ENCODE measurements at places on chromosomes 5 and 9.

DNA sequence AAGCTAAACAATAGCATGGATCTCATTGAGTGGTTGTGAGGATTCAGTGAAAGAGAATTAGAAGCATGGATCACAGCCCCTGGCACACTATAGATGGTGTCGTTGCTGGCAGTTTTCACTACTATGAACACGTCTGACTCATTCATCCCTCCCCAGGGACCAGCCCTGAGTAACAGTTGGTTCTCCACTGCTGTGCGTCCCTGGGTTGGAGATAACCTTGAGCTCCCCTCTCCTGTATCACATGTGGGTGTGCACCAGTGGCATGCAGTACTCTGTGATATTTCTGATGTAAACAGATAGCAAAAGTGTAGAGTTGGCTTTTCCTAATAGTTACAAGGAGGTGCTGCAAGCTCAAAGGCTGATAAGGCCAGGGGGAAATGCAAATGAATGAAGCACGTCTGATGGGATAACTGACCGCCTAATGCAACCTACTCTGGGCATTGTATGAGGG is 8.8 kb upstream of the LCP2 start:
- no peak for DNase-seq

DNA sequence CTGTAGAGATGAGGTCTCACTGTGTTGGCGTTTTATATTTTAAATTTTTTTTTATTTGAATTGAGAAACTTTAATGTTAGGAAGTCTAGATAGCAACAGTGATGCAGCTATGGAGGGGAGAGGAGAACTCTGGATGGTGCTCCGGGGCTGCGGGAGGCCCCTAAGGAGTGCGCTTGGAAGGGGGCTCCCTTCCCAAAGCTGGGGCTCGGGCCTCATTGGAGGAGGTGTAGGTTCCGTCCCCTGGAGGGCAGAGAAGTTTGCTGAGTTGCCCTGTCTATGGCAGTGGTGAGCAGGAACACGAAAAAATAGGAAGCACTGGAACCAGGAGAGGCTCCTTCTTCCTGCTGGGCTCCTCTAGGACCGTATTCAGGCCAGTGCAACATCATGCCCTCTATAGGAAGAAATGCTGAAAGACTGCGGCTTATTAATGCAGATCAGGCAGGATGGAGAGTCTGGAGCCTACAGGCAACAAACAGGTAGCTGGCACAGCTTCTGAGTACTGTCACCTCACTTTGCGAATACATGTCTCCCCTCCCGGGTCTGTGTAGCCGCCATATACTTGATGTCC is 16.1 kb downstream of the AHRR start:
- DNase-seq = no peak

DNA sequence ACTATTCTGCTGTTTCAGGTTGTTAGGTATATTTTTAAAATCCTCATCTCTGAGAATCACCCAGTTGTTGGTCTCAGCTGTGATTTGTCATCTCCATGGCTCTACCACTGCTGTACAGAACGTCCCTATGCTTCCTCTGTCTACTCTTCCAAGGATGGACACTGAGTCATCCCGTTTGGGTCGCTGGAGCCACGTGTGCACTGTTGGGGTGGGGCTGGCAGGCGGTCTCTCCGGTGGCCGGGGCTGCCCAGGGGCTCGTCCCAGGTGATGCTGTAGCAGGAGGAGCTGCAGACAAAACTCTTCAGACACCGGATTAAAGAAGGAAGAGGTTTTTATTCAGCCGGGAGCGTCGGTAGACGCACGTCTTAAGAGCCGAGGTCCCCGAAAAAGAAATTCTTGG is 16.9 kb downstream of the LCN9 start:
- no peak for DNase-seq

DNA sequence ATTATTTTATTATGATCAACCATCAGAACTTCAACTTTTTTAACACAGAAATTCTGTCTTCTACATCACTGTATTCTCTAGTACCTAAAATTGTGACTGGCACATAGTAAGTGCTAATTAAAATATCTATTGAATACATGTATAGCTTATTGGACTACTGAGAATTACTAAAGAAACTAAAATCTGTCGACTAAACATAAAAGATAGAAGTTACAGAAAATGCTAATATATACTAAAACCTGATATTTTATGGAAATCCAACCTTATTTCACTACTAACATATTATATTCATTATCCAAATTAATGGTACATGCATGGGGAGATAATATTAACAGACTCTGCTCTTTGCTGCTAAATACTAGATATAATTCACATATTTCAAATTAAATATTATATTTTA is 153.6 kb downstream of the DTWD2 start:
- DNase-seq = no peak

DNA sequence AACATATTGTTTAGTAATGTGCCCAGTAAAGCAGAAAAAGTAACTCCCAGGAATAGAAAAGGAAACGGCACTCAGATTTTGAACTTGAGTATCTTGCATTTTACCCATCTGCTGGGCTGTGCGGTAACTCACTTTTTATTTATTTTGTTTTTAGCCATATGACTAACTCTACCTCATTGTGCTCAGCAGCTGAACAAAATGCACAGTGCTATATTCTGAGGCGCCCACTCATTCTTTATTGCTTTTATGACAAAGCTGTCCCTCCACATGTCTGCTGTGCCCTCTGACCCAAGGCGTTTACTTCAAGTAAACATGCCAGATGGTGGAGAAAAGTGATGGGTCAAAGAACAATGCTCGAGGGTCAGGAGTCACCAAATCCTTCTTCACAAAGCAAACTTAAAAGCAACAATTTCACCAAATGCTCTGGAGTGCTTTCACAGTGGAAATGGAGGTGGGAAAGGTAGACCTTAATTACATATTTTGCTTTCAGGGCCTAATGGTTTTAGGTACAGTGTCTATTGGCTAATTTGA is 215.2 kb upstream of the ELAVL2 start:
- no peak for DNase-seq

DNA sequence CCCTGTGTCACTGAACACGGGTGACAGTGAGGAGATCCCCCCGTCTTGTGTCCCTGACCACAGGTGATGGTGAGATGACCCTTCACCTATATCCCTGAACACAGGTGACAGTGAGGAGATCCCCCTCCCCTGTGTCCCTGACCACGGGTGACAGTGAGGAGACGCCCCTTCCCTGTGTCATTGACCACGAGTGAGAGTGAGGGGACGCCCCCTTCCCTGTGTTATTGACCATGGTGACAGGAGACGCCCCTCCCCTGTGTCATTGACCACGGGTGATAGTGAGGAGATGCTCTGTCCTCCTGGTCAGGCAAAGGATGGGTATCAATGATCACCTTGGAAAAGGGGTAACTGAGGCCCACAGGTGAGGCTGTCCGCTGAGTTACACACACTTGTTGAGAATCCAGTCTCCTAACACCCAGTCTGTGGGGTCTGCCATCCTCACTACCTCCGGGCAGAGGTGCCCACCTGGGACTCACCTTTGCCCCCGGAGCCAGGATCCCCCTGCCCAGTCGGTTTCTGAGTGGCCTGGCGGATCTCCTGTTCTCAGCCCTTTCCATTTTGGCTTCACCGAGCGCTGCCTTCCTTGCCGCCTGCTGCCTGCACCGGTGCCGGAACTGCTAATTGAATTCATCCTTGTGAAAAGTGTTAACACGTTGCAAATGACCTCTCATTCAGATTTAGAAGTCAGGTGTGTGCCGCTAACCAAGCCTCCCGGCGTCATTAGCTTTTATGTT is 68.2 kb upstream of the BARHL1 start:
- no peak for DNase-seq

DNA sequence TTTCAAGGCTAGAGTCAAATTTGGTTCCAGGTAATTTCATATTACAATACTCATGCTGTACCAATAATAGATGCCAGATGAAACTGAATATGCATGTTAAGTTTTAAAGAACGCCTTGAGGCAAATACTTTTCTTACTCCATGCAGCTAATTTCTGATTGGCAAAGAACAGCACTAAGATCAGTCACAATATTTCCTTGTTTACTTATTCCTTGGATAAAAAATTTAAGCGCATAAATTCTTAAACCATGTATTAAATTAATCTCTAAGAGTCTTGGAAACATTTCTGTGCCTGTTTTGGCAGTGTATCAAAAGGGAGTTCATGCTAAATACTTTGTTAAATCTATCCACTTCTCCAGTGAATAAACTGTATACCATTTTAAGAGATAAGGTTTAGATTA is 173.5 kb downstream of the SLC12A2 start:
- DNase-seq = no peak

GRCh38 chr9:107894572-107895261 is 405.1 kb upstream of the KLF4 start:
- no peak for DNase-seq

DNA sequence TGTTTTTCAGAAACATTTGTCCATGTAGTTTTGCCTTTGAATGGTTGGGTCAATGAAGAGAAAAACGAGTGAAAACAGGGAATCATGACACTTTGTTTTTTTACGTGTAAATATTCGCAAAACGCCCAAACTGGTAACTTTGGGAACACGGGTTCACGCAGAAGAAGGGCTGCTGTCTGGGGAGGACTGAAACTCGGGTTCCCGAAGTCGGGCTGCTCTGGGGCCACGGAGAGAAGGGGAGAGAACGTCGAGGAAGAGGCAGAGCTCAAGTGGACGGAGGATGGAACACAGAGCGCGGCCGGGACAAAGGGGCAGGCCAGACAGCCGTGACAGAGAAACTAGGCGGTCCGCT is 478 bp upstream of the SETD9 start:
- no peak for DNase-seq

GRCh38 chr5:79456890-79457583 is 56.9 kb downstream of the HOMER1 start:
- no peak for DNase-seq

DNA sequence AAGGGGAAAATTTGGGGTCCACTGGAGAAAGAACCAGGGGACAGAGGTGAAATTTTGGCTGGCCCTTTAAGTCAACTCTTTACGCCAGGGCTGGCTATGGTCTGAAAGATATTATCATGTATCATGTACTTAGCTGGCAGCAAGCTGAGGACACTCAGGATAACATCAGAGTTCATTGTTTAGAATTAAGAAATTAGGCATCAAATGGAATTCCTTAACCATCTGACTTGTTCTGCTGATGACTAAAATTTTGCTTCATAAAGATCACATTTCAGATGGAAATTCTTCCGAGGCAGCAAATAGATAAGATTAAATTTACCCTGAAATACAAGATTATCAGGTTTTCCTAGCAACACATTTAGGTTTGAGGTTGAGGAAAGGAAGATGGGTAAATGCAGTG is 269.4 kb upstream of the KLF9 start:
- DNase-seq = no peak

GRCh38 chr5:105977163-105977562 is 1693.6 kb downstream of the EFNA5 start:
- no peak for DNase-seq

GRCh38 chr9:87533271-87533670 is 35.6 kb downstream of the DAPK1 start:
- no peak for DNase-seq

DNA sequence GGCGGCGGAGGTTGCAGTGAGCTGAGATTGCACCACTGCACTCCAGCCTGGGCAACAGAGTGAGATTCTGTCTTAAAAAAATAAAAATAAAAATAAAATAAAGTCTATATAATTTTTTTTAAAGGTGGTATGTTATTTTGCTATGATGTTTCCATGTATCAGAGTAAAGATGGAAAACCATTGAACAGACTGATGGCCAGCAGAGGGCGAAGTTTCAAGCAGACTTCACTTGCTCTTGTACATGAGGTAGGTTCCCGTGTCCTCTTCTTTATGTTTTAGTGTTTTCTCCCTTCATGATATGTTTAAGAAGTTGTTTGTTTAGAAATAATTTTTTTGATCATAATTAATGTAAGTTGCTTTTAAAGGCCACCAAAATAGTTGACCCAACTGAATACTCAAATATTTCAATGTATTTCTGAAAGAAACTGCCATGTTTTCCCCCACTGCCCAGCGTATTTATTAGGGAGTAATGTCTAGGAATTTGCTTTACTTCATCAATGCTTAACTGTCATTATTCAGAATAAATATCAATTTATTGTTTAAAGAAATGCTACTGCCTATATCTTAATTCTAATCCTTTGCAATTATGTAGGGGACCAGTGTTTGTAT is 146.4 kb downstream of the HACD4 start:
- no peak for DNase-seq

DNA sequence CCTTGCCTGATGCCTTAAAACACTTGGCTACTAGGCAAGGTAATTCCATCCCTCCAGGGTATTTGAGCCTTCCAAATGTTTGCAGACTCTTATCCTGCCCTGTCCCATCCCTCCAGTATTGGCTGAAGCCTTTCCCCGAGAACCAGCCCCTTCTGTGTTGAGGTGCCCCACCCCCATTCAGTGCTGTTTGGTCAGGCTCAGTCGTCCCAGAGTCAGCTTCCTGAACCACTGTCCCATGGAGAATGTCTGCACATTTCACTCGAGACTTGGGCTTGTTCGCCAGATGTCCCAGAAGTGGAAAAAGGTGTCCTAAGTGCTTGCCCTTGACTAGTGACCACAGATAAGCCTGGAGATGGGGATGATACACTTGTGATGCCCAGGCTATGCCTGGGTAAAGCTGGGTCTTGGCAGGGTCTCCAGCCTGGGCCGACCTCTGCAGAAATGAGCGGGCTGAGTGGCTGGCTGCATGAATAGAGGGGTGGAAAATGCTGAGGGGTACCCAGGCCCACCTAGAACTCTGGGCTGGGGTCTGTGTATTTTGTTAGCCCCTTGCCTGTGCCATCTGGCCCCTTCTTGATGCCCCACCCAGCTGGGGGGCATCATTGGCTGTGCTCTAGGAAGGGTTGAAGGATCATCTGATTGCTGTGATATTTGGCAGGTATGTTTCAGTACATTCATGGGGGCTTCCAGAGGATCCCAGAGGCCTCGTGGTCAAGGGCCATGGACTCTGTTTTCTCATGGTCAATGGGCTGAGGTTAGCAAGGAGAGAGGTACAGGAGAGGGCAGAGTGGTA is 178.4 kb downstream of the MACROH2A1 start:
- no peak for DNase-seq

- DNase-seq = no peak
Measured at GRCh38 chr5:683551-684481, 9.3 kb downstream of the TPPP start.

- no peak for DNase-seq
Measured at GRCh38 chr5:43110606-43111170, 10.0 kb upstream of the ZNF131 start.

DNA sequence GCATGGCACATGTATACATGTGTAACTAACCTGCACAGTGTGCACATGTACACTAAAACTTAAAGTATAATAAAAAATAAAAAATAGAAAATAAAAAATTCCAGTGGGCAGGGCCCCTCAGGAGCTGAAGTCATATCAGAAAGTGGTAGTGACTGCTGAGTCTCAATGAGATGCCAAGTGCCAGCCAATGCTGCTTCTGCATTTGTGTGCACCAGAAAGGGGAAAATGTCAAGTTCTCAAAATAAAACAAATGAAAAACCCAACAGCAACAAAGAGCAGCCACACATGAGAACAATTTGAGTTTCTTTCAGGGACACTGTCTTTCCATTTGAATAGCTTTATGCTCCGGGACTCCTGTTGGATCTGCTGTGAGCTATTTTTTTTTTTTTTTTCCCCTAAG is 117.2 kb upstream of the CCDC112 start:
- DNase-seq = no peak

DNA sequence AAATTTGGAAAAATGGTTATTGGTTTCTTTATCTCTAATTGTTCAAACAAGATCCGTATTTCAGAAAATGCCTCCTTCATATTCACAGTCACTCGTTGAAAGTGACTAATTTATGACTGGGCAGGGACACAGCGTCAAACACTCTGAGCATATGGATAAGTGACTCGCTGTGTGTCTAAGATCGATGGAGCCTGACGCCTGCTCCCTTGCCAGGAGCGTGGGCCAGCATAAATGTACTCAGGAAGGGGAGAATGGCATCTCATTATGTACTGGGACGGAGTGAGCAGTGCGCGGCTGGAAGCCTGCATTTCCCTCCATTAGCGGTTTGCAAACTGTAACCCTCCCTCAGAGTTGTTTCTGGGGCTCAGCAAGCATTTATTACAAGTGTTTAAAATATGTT is 79.8 kb upstream of the CAST start:
- DNase-seq = no peak
